ENCODE measurements at places on chromosomes 2 and 18.
A peak's percentile ranks its signal among the peaks of the same experiment; 100 is the strongest.

- DNase-seq, result no peak
Observed at GRCh38 chr2:240142256-240142775, 1.9 kb upstream of the OTOS start.

GRCh38 chr18:67770520-67770919 lies 254.0 kb upstream of the DSEL start:
- no peak for DNase-seq

DNA sequence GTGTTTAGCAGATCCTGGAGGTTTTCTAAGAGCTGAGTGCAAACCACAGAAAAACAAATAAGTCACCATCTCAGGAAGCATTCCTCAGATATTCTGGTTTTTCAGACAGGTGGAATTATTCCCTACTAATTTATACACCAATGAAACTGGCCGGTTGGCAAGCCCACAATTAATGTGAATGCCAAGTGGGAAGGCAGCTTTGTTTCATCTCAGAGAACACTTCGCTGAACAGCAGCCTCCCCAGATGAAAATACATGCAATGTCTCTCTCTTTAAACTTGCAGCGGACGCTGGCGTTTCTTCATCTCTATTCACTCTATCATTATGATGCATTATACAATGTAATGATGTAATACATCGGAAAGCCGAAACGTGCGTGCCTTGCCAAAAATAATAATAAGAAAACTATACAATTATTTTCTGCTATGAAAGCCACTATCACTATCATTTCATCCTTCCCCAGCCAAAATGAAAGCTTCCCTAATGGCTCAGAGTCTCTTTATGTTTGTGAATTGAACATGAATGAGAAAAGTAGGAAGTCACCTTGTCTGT lies 649.4 kb downstream of the BCL11A start:
- DNase-seq, result no peak

DNA sequence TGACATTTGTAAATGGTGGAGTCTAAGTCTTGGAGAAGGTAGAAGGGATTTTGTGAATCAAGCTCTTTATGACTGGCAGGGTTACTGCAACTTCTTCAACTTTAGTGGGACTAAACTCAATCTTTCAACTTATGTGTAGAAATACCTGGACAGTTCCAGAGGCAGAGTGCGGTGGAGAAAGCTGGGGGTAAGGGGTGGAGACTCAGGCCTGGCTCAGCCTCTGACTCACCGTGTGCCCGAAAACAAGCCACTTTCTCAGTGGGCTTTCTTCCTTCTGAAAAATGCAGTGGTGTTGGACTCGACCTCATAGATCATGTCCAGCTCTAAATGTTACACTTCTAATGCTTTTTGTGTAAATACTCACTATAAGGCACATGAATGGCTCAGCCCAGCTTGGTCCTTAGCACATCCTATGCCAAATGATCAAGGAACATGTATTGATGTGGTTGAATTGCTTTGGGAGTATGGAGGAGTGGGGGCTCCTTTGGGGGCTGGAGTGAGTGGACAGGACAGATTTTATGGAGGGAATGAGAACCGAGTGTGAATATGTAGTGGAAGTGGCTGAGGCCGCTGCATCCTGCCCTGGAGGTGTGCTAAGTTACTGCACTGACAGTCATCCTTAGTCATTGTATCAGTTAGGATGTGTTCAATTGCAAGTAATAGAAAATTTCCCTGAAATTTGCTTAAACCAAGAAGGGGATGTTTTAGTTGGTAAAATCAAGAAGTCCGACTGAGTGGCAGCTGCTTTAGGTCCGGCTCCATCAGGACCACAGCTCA lies 32.2 kb upstream of the IGFBP5 start:
- no peak for DNase-seq

- peak; percentile 88 for DNase-seq
Observed at GRCh38 chr2:85354286-85355072, at the start of the genes ELMOD3 and RETSAT. Gene ELMOD3 (plus strand): TSS chr2:85354769. CDS start chr2:85357199, 2,430 bp downstream. Gene RETSAT (minus strand): TSS chr2:85354528. CDS start chr2:85354507, 21 bp downstream.

DNA sequence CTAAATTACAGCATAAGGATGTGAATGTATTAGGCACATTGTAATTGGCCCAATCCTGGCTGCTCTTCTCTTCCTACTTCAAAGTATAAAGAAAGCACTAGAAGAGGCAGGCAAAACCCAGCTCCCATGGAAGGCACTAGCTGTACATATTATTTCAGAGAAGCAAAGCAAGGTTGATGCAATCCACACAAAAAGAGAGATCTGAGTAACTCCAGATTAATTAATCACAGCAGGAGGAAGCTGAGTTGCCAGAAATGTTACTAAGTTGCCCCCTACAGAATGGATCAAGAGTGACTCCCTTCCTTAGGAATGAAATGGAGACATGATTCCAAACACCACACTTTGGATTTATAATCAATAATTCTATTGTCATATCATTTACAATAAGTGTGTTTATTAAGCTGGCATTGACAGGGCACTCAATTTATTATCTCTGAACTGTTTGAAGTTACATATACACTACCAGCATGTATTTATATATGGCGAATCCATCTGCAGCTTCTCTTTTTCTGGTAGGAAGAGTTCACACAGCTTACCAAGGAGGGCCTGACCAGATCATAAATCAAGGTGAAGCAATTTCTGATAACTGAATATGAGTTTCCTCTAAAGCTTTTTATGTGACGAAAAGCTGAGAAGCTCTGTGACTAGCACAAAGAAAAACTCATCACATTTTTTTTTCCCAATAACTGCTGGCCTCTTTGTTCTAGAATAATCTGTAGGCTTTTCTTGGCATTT lies 393.1 kb upstream of the LYPD1 start:
- no peak for DNase-seq

DNA sequence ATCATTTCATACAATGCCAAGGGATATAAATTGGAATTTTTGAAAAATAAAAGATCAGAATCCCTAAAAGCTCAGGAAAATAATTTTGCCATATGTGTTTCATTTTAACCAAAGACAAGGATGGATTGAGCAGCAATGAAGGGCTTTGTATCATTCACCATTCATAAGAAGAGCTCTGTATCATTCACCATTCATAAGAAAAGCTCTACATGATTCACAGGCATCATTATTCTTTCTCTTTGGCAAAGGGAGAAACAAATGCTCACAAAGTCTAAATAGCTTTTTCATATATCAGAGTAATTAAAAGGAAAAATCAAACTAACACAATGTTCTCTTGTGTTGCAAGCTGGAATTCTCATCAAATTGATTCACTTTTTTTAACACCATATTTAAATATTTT lies 169.1 kb upstream of the MC4R start:
- no peak for DNase-seq

DNA sequence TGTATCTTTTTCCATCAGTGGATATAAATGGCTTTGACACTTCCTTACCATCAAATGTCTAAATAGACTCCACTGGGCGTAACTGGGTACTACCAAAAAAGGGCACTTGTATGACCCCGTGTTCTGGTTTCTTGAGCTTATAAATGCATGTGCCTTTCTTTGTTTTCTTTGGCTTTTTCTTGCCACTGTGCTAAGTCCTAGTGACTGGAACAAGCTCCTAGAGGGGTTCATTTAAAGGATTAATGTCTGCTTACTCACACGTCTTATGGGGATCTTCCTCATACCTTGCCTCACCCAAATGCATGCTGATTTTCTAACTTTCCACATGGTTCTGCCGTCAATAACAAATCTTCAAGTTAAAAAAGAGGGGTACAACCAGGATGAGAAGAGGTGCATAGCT lies 19.8 kb upstream of the ZNF532 start:
- DNase-seq, result no peak

GRCh38 chr2:153819501-153819900 lies 52.2 kb upstream of the GALNT13 start:
- no peak for DNase-seq

DNA sequence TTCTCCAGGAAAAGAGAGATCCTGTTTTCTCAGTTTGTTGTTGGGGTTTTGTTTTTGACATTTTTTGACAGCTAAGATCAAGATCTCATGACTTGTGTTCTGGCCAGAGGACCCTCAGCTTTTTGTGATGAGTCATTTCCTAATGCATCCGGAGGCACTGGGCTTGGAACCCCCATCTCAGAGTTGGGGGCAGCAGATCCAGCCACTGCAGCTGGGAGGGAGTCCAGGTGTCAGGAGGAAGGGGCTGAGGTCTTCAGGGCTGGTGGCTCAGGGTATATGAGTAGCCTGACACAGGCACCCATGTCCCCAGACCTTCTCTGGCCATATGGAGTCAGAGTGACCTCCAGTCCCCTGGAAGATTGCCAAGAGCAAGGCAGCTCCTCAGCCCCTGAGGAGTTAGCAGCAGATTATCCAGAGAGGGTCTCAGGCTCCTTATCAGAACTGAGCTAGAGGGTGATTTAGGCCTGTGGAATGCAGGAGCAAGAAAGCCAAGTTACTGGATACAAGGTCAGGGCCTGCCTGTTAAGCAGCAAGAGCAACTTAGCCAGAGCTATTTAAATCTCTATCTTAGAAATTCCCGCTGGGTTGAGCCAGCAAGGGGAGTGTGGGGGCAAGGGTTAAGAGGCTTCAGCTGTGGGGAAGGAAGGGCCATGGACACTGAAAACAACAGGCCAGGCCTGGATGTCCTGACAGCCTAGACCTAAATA lies 62.4 kb downstream of the TANC1 start:
- no peak for DNase-seq

DNA sequence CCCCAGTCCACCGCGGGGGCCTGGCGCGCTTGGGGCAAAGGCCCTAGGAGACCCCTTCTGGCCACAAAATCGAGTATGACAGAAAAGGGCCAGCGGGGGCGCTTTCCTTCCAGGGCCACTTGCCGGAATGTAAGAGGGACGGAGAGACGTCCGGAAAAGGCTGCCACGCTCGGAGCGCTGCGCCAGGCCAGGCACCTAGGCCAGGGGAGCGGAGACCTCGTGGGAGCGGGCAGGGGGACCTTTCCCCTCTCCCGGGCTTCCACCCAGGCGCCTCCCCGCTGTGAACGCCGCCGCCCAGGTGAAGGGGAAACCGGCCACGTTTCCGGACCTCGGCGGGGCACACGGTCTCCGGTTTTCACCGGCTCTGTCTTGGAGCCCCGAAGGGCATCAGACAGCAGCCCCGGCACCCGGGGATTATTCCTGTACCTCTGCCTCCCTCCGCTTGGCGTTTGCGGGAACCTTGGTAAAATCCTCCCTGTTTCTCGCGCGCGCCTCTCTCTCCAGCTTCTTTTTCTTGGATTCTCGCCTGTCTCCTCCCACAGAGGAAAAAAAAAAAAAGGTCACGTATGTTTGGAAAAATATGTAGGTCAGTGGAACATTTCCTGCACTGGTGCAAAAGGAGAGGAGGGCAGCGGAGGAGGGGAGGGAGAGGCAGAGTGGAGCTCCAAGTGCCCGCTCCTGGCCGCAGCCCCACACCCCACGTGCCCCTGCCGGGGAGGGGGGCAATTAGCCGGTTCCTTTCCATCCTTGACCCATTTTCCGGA lies 1.2 kb upstream of the NPAS2 start:
- DNase-seq, result no peak

- DNase-seq, result no peak
Observed at GRCh38 chr18:49524951-49525350, 36.9 kb upstream of the LIPG start.

DNA sequence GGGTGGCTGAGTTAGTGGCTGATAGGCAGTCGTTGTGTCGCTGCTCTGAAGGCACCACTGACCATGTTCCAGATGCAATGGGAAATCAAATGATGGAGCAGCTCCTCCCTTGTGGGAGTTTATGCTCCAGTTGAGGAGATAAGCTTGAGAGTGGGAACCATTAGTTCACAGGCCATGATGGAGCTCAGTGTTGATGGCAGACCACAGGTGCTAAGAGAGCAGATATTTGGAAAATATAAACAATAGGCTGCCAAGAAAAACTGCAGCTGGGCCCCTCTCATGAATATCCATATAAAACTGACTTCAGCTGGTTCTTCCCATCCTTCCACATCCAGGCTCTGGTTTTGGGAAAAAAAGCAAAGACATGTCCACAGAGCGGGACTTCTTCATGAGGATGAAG lies 63.1 kb downstream of the EPAS1 start:
- DNase-seq, result no peak

DNA sequence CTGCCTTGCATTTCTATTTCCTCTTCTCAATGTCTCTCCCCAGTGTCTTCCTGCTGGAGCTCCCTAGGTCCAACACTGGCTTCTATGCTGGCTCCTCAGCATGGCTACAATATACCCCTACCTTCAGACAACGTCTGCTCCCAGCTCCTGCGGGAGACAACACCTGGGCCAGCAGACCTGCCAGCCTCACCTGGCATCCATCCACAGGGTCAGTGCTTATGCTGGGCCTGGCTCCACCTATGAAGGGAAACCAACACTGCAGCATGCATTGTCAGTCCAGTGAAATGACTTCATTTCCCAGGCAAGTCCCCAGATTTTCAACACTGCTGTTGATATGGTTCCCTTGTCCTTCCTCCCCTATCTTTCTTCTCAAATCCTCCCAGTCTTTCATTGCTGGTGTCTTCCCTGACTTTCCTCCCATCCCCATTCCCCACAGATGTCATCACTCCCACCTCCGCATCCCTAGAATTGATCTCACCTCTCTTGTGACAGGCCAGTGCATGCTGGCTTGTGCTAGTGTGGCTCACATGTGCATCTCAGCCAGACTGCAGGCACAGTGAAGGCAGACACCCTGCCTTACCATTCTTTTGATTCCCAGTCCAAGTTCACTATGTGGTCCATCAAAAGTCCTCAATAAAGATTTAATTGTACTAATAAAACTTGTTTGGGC lies 98.0 kb downstream of the MYO5B start:
- DNase-seq, result no peak

- no peak for DNase-seq
Observed at GRCh38 chr2:138298120-138298814, 203.3 kb upstream of the SPOPL start.

DNA sequence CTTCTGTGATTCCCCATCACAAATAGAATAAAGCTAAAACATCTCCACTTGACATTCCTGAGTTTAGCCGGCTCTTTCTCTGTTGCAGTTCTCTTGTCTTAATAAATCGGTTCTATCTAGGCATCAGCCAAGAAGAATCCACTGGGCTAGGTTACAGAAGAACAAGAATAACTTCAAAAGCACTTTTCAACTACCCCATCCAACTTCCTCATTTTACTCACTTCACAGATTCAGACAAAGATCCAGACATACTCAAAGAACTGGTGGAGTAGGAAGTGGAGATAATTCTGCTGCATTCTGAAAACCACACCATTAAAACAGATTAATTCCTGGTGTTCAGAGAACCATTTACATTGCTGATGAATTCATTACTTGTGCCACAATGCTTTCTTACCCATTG lies 9.6 kb upstream of the ALPK2 start:
- no peak for DNase-seq

- no peak for DNase-seq
Observed at GRCh38 chr18:10111944-10112343, 198.1 kb downstream of the VAPA start.

DNA sequence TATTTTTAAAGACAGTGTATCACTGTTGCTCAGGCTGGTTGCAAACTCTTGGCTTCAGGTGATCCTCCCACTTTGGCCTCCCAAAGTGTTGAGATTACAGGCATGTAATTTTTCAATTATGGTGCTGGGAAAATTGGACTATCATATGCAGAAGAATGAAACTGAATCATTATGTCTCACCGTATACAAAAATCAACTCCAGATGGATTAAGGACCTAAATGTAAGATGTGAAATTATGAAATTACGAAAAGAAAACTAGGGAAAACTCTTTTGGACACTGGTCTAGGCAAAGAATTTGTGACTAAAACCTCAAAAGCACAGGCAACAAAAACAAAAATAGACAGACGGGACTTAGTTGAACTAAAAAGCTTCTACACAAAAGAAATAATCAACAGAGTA lies 31.2 kb downstream of the MAP3K2 start:
- DNase-seq, result no peak
